ENCODE measurements at places on chromosomes 6 and 20. TPM values are rescaled to one million over a fixed set of nuclear protein-coding genes. Genes with fewer than 3 reads are reported as not detected.

DNA sequence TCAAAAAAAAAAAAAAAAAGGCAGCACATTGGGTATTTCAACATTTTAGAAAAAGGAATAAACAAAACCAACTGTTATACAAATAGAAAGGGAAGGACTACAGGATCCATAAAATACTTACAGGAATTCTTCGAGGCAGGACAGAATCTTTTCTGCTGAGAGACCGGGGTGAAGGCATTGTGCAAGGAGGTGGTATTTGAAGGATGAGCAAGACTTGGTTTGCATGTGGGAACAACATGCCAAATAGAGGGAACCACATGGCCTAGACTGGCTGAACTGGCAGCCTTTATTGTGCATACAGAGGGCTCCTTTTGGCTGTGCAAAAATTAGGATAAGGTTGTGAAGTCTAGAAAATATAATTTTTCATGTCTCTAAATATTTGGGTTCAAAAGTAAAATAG is 62.9 kb downstream of the SCAND1 start:
- no peaks in the 10 kb centered on the region for H3K4me1 ChIP-seq
- no peak overlapping the region for H3K4me3 ChIP-seq
- no peak for DNase-seq
- no peak overlapping the region for H3K27ac ChIP-seq
- H3K36me3 ChIP-seq = no peaks in the 10 kb centered on the region
- H3K27me3 ChIP-seq = no peaks in the 10 kb centered on the region

DNA sequence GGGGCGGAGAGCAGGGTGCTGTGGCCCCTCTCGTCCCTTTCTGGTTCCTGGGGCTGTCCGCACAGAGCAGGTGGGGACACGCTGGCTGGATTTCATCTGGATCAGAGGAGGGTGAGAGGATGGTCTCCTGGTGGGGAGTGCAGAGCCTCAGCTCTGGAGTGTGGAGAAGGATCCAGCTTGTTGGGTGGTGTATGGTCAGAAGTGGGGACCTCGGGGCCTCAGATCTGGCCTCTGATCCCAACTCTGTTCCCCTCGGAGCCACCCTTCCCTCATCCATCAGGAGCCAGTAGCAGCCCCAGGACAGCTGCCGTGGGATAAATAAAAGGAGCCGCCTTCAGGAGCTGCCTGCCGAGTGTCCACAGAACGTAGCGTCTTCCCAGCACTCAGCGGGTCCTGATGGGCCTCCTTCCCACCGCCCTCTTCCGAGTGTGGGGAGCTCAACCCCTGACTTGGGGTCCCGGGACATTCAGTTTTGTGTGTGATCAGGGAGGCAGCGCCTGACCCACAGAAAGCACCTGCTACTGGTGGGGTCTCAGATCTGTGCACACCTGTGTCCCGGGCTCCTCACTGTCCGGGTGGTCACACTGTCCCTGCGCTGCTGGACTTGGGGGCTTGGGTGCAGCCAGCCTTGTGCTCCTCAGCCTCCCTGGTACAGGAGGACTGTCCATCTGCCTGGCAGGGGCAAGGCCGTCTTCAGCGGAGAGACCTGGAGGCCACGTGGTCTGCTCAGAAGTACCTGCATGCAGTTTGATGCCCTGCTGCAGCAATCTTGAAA is 25.4 kb upstream of the BHLHE23 start:
- no peak for DNase-seq
- H3K4me3 ChIP-seq = no peak overlapping the region
- H3K4me1 ChIP-seq = no peaks in the 10 kb centered on the region
- no peaks in the 10 kb centered on the region for H3K27me3 ChIP-seq

The PROKR2 gene
- total RNA-seq = not detected

GRCh38 chr6:31587791-31588777 is 2.0 kb downstream of the LST1 start:
- no peaks in the 10 kb centered on the region for H3K36me3 ChIP-seq
- no peak overlapping the region for H3K4me3 ChIP-seq
- no peaks in the 10 kb centered on the region for H3K27me3 ChIP-seq
- no peak for DNase-seq

The SUMO4 gene
- 4.9 TPM for total RNA-seq

GRCh38 chr6:159963111-159963510 is 5.8 kb upstream of the IGF2R start:
- H3K27ac ChIP-seq = no peak overlapping the region
- H3K36me3 ChIP-seq = no peaks in the 10 kb centered on the region
- H3K4me1 ChIP-seq = no peaks in the 10 kb centered on the region
- no peak for DNase-seq
- H3K27me3 ChIP-seq = no peaks in the 10 kb centered on the region
- no peak overlapping the region for H3K4me3 ChIP-seq
